Activated naive CD8-positive, alpha-beta T cell treated with anti-CD3 and anti-CD28 coated beads, Interleukin-2, amount 50 U/mL, for 24 hours (primary cell): ENCODE measurements at places on chromosomes 5 and 9.

DNA sequence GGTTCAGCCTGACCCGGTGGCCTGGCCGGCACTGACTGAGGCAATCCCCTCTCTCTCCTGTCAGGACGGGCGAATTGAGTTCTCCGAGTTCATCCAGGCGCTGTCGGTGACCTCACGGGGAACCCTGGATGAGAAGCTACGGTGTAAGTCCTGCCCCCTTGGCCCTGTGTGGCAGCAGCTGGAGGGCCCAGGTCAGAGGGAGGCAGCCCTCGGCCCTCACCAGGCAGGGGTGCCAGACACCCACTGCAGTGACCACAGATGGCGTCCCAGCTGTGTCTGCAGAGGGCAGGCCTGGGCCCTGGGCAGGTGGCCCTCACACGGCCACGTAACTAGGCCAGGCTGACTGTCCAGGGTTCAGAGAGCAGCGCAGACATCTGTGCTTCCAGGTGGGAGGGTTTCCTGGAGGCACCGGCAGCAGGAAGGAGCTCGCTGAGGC is 45.9 kb upstream of the HMCN2 start:
- no peaks in the 10 kb centered on the region for H3K27me3 ChIP-seq
- no peak overlapping the region for H3K4me3 ChIP-seq
- H3K4me1 ChIP-seq: peaks cover 3% of the 10 kb centered on the region
- no peak overlapping the region for H3K27ac ChIP-seq
- no peak for DNase-seq

DNA sequence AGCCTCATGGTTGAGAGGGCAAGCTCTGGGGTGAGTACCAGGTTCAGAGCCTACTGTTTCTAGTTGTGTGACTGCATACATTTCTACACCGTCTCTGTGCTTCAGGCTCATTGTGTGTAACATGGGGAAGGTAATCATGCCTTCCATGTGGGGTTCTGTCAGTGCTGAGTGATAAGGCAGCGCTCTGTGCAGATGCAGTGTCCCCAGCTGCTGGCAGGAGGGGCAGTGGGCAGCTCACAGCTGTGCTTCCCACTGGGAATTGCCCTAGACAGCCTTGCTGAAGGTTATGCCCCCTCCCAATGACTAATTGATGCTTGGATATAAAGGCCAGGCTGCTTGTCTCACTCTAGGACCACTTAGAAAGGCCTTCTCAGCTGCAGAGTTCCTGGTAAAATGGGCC is 121.8 kb upstream of the SAP30L start:
- peaks cover 11% of the 10 kb centered on the region for H3K36me3 ChIP-seq
- H3K27me3 ChIP-seq: no peaks in the 10 kb centered on the region
- no peak overlapping the region for H3K4me3 ChIP-seq
- H3K4me1 ChIP-seq: peaks cover 3% of the 10 kb centered on the region
- no peak overlapping the region for H3K27ac ChIP-seq

DNA sequence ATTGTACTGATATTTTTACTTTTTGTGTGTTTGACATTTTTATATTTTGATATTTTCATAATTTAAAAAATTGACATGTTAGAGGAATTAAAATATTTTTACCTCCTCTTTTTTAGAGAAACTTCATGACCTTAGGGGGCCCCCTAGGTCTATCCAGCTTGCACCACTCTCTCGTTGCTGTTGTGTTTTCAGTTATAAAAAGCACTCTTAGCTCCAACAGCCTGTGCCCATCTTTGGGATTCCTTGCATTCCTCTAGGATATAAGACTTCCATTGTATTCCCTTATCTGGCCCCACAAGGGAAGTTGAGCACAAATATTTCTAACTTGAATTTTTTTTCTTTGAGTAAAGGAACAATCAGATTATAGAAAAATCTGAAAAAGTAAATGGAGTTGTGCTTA is 245.3 kb downstream of the SH3GL2 start:
- no peaks in the 10 kb centered on the region for H3K36me3 ChIP-seq
- H3K4me3 ChIP-seq: no peak overlapping the region
- H3K4me1 ChIP-seq: peaks cover 2% of the 10 kb centered on the region
- H3K27ac ChIP-seq: no peak overlapping the region

- no peaks in the 10 kb centered on the region for H3K36me3 ChIP-seq
- no peaks in the 10 kb centered on the region for H3K4me1 ChIP-seq
- no peak overlapping the region for H3K27ac ChIP-seq
- H3K27me3 ChIP-seq: no peaks in the 10 kb centered on the region
Measured at GRCh38 chr9:136567651-136568287, 21.9 kb upstream of the NOTCH1 start.

DNA sequence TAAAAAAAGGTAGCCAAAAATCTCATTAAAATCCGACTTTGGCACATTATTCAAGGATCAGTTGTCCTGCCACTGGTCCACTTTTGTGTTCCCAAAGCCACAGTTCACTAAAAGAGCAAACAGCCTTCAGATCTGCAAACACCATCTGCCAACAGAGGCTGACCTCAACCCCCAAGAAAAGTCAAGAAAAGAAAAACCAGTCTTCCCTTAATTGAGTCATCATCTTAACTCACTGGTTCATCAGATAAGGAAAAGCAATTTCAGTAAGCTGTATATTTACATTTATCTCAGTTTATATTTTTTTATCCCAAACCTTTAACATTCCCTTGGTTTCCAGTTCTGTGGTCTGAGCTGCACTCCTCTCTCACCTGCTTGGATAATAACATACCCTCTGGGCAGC is 21.2 kb downstream of the RASEF start:
- H3K4me1 ChIP-seq: no peaks in the 10 kb centered on the region
- no peak overlapping the region for H3K4me3 ChIP-seq
- H3K27me3 ChIP-seq: no peaks in the 10 kb centered on the region
- H3K27ac ChIP-seq: no peak overlapping the region
- no peak for DNase-seq

DNA sequence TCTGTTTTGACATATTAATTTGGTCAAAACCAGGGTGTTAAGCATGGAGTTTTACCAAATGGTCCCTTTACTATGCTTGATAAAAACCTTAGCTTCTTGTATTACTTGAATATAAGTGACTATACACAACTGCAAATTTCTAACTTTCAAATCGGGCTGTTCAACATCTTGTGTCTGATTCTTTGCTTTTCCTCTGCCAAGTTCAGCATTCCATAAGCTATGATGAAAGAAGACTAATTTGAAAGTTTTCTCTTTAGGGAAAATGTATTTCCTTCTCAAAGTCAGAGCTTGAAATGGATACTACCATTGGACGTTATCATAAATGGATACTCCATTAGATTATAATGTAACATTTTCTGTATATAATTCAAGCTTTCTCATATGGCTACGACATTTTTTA is 792.9 kb downstream of the EFNA5 start:
- DNase-seq: no peak
- H3K4me3 ChIP-seq: no peak overlapping the region
- H3K36me3 ChIP-seq: no peaks in the 10 kb centered on the region
- H3K4me1 ChIP-seq: no peaks in the 10 kb centered on the region
- no peaks in the 10 kb centered on the region for H3K27me3 ChIP-seq
- H3K27ac ChIP-seq: no peak overlapping the region

DNA sequence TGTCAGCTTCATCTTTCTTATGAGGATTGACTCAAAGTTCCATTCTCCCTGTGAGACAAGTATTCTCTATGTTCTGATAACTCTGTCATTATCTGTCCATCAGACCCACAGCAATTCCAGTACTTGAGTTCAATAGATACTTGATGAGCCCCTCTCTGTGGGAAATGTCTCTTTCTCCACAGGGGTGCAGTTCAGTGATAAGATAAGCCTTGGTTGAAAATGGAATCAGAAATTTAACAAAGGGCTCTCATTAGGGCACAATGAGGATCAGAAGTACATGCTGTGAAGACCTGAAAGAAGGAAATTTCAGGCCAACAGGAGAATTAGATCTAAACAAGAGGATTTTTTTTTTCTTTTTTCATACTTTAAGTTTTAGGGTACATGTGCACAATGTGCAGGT is 737.3 kb downstream of the MTRR start:
- DNase-seq: no peak
- no peak overlapping the region for H3K27ac ChIP-seq
- no peaks in the 10 kb centered on the region for H3K4me1 ChIP-seq
- no peak overlapping the region for H3K4me3 ChIP-seq
- H3K36me3 ChIP-seq: no peaks in the 10 kb centered on the region

- no peak overlapping the region for H3K27ac ChIP-seq
- DNase-seq: no peak
- no peaks in the 10 kb centered on the region for H3K4me1 ChIP-seq
Measured at GRCh38 chr5:175788155-175788787, 83.1 kb upstream of the CPLX2 start.

DNA sequence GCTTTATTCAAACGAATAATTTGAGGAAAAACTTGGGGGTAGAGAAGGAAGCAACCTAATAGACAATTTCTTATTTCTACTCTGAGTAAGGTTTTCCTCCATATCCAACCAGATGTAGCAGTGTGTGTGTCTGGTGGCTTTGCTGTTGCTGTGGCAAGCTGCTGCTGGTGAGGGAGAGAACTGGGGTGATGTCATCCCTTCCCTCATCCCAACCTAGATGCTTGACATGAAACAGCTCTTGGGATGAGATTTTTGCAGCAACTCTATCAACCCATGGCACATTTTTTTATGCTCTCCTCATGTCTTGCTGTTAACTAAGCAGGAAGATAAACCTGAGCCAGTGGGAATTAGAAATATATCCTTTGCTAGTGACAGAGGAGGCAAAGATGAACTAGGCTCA is 135.8 kb downstream of the PCSK1 start:
- DNase-seq: no peak
- H3K4me3 ChIP-seq: no peak overlapping the region
- H3K27me3 ChIP-seq: peaks cover 7% of the 10 kb centered on the region
- no peaks in the 10 kb centered on the region for H3K36me3 ChIP-seq
- no peak overlapping the region for H3K27ac ChIP-seq

DNA sequence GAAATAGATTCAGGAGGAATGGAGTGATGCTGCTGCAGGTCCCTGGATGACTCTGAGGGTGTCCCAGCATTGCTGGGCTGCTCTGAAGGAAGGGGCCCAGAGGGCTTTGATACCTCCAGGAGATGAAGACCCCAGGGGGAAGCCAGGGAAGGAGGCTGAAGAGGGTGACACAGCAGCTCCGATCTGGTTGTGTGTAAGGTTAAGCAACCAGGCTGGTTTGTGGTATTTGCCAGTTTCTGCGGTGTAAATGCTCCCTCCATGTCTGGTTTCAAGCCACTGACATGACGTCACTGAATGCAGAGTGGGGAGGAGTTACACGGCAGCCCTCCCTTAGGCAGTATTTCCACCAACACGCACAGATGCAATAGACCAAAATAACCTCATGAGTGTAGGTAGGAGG is 40.0 kb upstream of the ORM1 start:
- peak; percentile 27 for DNase-seq
- no peaks in the 10 kb centered on the region for H3K36me3 ChIP-seq
- no peak overlapping the region for H3K4me3 ChIP-seq
- peak overlapping the region; percentile 33 for H3K27ac ChIP-seq

GRCh38 chr9:93636172-93636661 is 59.8 kb downstream of the PHF2 start:
- peaks cover 49% of the 10 kb centered on the region for H3K36me3 ChIP-seq
- no peaks in the 10 kb centered on the region for H3K27me3 ChIP-seq
- DNase-seq: no peak
- H3K4me3 ChIP-seq: no peak overlapping the region
- H3K27ac ChIP-seq: no peak overlapping the region
